ENCODE measurements at places on chromosomes 16 and 17.
A peak's percentile ranks its signal among the peaks of the same experiment; 100 is the strongest.

- DNase-seq: no peak
Measured at GRCh38 chr16:78230832-78231231, 131.4 kb downstream of the WWOX start.

- DNase-seq: no peak
Measured at GRCh38 chr17:11264183-11264871, 23.3 kb downstream of the SHISA6 start.

- DNase-seq: peak; percentile 45
Measured at GRCh38 chr16:66604376-66605176, at the start of gene CMTM3. CMTM3 (plus strand) TSS chr16:66604704; CDS start chr16:66604806, 102 bp downstream.

- DNase-seq: no peak
Measured at GRCh38 chr16:49592546-49593423, 219.2 kb downstream of the C16orf78 start.

DNA sequence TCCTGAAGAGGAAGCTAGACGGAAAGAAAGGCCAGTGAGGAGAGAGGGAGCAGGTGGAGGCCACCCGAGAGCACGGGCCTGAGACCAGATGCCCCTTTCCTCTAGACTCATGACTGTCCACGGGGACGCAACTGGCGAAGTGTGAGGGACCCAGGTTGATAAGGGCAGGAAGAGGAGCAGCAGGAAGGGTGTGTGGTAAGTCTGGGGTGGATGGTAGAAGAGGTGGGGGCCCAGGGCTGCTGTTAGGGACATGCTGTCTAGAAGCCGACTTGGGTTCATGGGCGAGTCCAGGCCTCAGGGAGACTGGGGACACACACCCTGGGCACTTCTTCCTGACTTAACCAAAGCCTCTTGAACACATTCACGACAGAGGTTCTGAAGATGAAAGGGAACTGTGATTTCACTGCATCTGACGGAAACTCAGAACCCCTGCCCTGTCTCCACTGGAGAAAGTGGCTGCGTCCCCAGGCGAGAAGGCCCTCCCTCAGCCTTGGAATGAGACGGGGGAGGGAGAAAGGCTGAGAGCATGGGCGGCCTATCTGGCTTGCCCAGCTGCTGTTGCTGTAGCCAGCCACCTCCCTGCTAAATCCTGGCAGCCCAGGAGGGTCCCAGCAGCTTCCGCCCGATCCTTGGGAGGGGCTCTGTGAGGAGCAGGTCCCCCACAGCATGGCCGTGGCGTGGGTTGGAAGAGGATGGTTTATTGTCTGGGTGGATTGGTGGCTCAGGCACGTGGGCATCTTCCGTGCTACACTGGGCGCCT lies 6.0 kb downstream of the HIC1 start:
- no peak for DNase-seq

- no peak for DNase-seq
Measured at GRCh38 chr17:34692920-34693319, 113.5 kb downstream of the TMEM132E start.

DNA sequence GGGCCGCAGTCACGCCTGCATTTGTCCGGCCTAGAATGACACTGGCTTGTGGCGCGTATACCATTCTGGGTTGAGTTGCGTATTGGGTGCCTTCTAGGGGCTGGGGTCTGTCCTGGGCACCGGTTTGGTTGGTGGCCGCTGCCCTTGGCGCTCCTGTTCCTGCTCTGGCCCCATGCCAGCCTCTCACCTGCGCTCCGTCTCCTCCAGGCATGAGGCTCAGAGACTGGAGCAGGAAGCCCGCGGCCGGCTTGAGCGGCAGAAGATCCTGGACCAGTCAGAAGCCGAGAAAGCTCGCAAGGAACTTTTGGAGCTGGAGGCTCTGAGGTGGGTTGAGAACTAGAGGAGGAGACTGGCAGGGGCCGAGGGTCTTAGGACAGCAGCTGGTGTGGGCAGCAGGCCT lies 17.4 kb downstream of the CDIPT start:
- no peak for DNase-seq

DNA sequence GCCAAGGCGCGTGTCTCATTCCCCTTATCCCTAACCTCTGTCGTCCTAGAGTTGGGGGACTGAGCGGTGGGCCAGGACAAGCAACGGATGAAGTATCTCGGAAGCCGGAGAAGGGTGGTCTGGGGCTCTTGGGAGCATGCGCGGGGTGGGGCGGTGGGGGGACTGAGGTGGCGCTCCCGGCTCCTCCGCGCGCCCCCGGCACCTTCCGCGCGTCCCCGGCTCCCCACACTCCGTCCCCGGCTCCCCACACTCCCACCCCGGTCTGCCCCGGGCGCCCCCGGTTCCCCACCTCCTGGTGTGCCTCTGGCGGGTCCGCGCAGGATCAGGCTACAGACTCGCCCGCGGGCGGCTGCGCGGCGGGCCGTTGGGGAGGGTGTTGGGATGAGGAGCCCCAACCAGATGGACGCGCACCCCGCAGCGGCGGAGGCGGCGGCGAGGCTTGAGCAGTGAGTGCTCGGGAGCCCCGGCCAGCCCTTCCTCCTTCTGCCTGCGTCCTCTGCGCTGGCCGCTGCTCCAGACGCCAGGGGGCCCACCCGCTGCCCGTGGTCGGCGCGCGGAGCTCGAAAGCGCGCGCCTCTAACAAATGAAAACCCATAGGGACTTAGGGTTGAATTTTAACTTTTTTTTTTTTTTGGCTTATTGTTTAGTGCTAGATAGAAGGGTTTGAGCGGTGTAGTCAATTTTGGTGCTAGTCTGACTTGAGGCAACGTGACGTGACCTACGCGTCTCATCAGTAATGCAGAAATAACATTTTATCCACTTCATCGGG lies 5.6 kb upstream of the CRYM start:
- DNase-seq: no peak

DNA sequence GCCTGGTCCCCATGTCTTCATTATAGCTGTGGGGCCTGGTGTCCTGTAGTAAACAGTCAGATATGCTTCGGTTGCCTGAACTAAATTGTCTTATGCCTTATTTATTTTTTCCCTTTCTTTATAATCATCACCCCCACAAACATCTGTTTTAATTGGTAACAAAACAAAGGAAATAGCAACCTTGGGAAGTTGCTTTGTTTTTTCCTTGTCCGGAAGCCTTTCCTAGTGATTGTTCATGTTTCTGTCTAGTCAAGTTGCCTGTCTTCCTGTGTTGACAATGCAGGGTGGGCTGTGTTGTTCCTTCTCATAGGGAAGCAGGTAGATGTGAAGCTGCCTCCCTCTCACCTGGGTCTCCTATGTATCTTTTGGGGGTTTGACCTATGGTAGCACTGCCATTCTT lies 16.7 kb downstream of the PGS1 start:
- no peak for DNase-seq

DNA sequence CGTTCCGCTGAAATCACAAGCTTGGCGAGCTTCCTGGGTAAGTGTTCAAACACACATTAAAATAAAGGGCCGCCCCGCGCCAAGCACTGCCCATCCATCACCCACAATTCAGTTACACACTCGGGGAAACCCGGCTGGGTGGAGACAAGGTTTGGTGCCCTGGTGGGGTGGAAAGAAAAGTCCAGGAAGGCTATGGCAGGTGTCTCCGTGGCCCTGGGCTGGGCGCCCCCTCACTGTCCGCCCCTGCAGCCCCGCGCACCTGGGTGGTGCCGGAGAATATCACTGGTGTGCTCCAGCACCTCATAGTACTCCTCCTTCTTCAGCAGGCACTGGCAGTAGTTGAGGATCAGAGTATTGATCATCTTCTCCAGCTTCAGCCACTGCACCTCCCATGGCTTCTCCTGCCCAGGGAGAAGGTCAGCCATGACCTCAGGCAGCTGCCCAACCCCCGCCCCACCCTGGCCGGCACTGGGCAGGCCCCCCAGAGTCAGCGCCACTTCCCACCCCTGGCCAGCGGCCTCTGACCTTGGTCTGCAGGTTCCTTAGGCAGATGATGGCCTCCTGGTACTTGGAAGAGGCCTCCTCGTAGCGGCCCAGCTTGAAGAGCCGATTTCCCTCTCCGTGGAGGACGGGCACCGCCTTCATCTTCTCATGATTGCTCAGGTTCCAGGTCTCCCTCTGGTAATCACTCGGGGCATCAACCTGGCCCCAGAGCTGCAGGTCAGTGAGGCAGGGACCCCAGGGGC lies 8.4 kb downstream of the AIPL1 start:
- no peak for DNase-seq

- DNase-seq: no peak
Measured at GRCh38 chr16:89949756-89950155, 1.2 kb downstream of the DEF8 start.

DNA sequence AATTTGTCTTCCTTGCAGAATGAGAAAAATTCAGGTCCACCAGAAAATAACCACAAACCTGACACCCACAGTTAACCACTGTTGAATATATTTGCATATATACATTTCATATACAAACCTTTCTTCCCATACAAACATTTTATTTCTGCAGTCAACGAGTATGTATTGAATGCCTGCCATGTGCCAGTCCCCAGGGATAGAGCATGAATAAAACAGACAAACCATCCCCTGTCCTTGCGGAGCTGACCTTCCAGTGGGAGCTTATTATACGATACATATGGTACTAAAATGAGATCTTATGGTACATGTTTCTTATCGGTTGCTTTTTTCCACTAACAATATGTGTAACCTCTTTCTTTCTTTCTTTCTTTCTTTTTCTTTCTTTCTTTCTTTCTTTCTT lies 116.7 kb downstream of the PITPNC1 start:
- DNase-seq: no peak
